ENCODE measurements at places on chromosomes 2 and 18.
A peak's percentile ranks its signal among the peaks of the same experiment; 100 is the strongest.

- no peak for DNase-seq
Measured at GRCh38 chr18:49994410-49994809, 181.1 kb upstream of the ACAA2 start.

DNA sequence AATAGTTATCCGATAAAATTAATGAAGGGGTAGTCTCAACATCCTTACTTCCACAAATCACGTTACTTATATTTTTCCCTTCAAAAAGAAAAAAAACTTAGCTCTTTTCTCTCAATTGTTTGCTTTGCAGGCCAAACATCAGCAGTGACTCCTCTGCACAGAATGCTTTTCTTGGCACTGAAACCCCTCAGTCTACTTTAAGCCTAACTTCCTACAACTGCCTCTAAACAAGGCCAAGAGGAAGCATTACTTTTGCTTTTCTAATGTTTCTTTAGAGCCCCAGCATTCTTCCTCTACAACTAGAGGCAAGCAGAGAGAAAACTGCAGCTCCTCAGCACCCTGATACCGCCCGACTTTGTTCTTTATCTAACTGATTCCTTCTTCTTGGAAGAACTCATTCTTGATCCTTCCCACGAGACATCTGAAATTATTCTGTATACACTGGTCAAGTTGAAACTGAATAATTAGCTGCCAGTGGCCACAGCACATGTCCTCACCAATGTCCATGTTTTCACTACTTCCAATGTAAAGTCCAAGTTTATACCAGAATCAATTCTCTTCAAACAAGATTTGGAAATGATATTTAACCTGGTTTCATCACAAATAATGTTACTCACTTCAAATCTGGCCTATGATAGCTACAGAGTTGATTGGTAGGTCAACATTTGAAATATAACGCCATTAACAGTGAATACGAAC, 55.3 kb downstream of the DTNB start:
- DNase-seq = no peak

GRCh38 chr2:3575534-3576262, 638 bp downstream of the RPS7 start:
- DNase-seq = peak; percentile 3

- DNase-seq = no peak
Measured at GRCh38 chr2:119267604-119268003, 44.0 kb downstream of the STEAP3 start.

- DNase-seq = no peak
Measured at GRCh38 chr2:175126661-175127060, 41.3 kb downstream of the ATF2 start.

GRCh38 chr2:41859615-41860514, 188.0 kb upstream of the PKDCC start:
- no peak for DNase-seq

DNA sequence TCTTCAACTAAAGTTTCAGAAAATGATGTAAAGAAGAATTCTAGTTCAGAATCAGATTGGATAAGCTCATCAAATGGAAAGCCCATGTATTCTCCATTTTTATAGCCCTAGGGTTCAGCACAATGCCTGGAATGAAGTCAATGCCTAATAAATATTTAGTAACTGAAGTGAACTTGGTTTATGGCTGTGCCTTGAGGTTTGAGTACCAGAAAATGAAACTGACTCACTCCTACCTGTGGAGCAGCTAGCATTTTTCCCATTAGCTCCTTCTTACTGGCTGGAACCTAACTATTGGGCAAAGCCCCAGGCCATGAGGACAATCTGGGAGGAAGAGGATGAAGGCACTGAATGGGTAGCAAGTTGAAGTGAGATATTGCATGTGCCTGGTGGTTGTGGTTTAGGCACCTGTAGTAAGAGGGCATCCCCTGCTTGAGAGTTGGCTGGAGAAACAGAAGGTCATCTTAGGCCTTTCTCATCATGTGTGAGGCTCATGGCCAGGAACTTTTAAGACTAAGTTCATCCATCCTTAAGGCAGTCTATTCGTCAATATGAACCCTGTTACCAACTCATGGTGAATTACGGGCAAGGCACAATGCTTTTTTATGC, 85.0 kb upstream of the LYPD1 start:
- no peak for DNase-seq

DNA sequence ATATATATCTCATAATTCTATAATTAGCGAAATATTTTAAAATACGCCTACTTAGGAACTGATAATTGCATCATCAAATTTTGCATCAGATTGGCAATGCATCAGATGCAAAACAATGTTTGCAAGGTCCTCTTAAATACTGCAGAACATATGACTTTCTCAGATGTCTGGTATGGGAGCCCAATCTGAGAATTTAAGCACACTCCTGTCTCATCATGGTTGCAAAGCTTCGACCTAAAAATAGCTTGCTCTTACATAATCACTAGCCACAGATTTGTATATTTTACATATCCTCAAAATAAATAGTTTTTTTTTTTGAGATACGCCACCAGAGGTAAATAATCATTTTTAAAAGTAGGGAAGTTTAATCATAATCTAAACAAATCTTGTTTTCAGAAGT, 123.2 kb downstream of the CABYR start:
- DNase-seq = peak; percentile 40

DNA sequence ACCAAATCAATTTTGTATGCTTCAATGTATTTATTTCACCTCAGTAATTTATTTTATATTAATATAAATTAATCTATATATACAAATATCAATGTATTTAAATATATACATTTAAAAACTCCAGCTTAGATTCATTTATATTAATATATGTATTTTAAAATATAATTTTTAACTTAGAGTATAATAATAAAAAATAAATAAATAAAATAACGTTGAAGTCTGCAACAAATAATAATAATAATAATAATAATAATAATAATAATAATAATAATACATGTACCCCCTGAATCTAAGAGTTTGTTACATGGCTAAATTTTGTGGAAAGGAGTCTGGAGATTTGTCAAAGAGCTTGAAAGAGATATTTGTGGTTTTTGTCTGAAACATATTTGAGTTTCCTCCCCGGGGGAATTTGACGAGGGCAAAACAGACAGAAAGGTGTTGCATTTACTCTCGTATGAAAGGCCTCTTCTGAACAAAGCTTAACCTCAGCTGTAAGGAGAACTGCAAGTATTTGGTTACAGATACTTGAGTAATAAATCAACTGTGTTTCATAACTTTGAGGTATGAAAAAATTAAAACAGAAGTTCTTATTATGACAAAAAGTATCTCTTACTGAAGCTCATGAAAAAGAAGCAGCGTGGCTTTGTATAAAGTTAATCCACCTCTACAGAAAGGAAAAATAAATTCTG, 93.4 kb downstream of the CDH19 start:
- DNase-seq = no peak

DNA sequence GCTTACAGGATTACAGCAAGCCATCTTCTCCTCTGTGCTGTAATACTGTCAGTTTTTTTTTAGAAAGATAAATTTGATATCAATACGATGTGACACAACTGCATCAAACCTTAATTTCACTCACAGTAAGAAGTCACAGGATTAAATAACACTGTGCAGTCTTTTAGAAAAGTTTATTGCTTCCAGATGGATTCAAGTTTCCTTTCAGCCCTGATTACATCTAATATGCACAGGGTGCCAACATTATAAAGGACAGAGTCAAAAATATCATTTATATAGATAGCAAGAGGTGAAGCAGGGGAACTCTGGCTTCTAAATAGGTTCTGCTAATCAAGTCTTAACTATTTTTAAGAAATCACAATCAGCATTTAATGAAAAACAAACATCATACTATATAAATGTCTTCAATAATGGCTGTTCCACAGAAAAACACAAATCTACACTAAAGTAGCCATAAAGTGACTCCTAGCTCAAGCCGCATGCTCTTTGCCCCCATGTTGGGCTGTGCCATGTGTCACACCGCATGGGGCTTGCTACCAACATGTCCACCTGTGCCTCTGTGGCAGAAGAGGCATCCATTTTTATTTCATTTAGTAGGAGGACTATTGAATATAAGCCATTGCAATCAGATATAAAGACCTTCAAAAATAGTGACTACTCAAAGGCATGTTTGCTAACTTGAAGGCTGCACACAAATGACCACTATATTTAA, 35.0 kb downstream of the CERKL start:
- DNase-seq = no peak
